ENCODE measurements at places on chromosomes 12 and 14.

DNA sequence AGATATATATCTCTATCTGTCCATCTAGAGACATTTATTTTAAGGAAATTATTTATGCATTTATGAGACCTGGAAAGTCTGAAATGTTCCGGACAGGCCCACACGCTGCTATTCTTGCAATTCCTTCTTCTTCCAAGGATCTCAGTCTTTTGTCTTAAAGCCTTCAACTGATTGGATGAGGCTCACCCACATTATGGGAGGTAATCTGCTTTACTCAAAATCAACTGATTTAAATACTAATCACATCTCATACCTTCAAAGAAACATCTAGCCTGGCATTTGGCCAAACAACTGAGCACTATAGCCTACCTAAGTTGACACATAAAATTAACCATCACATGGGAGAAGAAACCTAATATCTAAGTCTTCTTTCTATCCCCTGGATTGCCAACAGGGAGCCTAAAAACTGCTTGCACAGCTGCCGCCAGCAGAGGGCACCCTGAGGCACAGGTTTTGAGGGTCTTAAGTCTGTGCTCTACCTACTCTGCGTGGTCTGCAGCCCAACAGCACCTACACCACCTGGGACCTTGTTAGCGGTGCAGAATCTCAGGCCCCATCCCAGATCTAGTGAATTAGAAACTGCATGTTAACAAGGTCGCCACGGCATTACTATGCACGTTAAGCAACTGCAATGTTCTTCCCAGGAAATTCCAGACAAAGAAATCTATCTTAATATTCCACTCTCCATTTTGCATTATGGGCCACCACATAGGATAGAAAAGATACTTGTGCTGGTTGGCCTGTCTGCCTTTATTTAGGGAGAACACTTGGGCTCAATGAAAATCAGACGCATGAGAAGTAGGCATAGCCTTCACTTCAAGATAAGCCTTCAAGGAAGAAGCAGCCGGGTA is 249.7 kb downstream of the FOXG1 start:
- no peak for DNase-seq

DNA sequence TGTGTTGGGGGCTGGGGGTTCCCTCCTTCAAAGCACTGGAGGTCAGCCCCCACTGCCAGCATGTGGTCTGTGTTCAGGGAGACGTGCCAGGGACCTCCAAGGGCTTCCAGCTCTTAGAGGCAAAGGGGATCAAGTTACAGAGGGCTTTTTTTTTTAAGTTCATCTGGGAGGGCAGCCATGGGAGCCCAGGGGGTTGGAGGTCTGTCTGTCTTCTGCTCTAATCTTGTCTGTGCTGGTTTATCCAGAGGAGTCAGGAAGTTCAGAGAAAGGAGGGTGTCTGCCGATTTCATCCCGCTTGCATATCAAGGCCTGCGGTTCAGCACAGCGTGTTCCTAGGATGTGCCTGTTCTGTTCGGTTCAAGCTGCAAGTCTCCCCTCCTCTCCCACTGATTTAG is 72.2 kb downstream of the TMEM132C start:
- no peak for DNase-seq

DNA sequence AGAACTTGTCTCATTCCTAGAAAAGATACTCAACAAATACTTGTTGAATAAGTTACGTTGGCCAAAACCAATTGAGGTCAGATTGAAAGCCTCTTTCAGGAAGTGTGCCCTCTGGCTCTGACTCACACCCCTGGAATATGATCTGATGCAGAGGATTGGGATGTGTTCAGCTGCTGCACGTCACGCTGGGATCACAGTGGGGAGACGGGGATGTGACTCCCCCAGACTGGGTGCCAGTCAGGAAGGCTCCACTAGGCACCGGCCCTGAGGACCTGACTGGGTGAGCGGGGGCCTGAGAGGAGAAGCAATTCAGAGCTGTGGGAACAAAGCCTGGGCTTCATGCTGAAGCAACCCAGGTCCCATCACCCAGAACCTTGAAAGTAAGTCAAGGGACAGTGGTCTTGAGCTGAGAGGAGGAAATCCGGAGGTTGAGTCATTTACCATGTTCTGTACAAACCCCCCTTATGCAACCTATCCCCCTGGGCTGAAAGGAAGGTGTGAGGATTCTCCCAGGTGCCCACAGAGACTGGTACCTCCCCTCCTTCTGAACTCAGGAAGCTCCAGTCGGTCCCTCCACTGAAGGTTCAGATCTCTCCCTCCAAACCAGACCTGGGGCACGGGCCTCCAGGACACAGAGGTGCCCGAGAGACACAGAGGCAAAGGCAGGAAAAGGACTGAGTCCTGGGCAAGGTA is 3.9 kb downstream of the CEBPE start:
- DNase-seq = no peak

DNA sequence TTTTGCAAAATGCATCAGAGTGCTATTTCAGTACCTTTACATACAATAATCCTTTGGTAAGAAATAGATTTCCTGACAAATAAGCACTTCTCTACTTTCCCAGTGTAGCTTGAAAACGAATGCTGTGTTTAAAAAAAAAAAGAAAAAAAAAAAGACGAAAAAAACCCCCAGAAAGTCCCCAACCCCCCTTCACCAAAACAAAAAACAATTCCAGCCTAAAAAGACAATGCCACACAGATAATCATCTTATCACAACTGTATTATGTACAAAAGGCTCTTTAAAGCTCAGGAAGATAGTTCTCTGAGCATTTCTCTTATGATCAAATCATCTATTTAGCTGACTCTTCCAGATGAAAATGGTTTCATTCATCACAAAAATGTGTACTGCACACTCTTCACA is 1.6 kb downstream of the FERMT2 start:
- DNase-seq = peak; percentile 7

DNA sequence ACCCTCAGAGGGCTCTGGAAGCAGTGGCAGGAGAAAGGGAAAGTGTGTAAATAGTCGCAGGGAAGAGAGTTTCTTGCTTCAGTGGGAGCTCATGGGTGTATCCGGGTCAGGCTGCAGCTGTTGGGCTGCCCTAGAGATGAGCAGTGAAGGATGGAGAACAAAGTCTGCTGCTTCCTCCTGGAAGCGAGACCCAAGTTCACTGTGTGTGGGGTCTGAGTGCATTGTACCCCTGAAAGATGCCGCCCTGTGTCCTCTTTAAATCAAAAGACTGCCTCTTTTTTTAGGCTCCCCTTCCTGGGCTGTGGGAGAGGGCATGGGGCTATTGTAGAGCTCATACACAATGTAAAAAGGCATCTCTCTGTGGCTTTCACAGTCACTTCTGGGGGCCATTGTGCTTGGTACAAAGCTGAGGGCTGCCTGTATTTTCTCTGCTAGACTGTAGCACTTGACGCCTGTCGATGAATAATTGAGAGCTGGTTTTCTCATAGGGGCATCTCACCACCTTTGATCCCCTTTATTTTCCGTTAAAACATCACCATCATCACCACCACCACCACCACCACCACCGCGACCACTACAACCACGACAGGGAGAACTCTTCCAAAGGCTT is 16.7 kb downstream of the CHST11 start:
- peak; percentile 45 for DNase-seq

- DNase-seq = no peak
Observed at GRCh38 chr14:33646692-33647260, 304.1 kb downstream of the EGLN3 start.

- DNase-seq = peak; percentile 17
Observed at GRCh38 chr12:27009881-27010301, 4.3 kb downstream of the TM7SF3 start.

- DNase-seq = no peak
Observed at GRCh38 chr12:10136637-10137205, 6.7 kb upstream of the CLEC7A start.

DNA sequence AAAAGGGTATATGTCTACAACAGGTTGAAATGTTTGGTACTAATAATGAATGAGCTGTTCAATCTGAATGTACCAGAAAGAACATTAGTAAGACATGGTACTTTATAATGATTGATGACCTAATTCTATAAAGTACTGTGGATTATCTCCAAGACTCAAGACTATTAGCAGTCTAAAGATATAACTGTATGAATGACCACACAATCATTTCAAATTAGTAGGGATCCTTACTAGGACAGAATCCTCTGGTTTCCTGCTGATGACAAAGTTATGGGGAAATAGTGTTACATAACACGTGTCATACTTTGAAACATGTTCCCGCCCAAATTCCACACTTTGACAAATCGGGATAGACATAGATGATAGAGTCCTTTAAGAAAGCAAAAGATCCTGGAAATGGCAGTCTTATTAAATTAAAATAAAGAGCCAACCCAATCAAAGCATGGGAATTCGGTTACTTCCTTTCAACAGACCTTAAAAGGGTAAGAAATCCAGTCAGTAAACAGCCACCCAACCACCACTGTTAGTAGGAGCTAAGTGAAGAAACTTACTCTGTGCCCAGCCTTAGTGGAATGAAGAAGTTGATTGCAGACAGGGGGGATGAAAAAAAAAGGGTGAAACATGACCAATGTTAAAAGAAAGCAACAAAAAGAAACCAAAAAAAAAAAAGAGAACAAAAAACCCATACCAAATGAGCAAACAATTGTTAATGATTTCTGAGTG is 2.8 kb downstream of the VPS29 start:
- no peak for DNase-seq

GRCh38 chr14:70882776-70883492 is 24.3 kb upstream of the PCNX1 start:
- peak; percentile 37 for DNase-seq

DNA sequence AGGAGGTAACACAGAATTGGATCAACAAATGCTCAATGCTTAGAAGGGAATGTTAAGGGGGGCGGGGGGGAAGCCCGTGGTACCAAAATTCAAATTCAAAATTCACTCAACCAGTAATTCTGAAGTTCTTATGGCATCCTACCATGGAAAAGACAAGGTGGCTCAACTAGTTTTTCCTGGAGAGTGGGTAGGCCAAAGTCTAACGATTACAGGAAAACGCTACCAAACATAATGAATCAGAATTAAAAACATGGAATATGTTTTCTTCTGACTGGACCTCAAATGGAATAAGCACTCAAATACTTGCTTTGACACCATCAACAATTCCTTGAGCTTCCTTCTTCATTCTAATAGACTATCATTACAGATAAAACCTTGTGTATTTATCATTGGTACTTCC is 2.3 kb downstream of the NACA start:
- DNase-seq = no peak

- no peak for DNase-seq
Observed at GRCh38 chr12:112963227-112963861, 15.0 kb upstream of the OAS2 start.

DNA sequence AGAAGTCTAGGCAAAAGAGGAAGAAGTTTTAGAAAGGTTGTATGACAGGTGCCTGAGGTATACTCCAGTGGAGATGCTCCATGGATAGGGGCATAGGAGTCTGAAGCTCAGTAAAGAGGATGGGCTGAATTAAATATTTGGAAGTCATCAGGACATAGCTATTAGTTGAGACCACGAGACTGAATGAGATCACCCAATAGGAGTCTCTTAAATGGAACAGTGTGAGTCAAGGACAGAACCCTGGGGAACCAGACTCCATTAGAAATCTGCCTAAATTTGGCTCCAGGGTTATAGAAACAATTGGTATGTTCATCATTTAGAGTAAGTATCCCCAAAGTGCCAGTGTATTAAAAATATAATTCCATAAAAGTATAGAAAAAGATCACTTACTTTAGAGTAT is 172.6 kb downstream of the PRKCH start:
- DNase-seq = no peak

DNA sequence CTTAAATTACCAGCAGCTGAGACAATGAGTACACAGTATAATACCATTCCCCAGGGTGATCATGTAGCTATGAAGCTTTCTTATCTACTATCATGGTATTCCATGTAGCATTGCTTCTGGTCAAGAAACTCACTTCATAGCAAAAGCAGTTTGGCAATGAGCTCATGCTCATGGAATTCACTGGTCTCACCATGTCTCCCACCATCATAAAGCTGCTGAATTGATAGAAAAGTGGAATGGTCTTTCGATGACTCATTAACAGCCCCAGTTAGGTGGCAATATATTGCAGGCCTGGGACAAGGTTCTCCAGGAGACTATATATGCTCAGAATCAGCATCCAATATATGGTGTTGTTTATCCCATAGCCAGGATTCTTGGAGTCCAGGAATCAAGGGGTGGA is 553.7 kb downstream of the FOXG1 start:
- no peak for DNase-seq

GRCh38 chr14:69896080-69896479 is 16.9 kb downstream of the SMOC1 start:
- no peak for DNase-seq

GRCh38 chr14:103286460-103286859 is 47.6 kb upstream of the EIF5 start:
- no peak for DNase-seq

- no peak for DNase-seq
Observed at GRCh38 chr12:40156021-40156764, 50.3 kb upstream of the SLC2A13 start.

- DNase-seq = no peak
Observed at GRCh38 chr12:63419154-63419553, 249.1 kb downstream of the DPY19L2 start.

- no peak for DNase-seq
Observed at GRCh38 chr12:29157486-29157946, 8.4 kb downstream of the FAR2 start.

GRCh38 chr12:1794440-1795090 is 25.8 kb upstream of the LRTM2 start:
- DNase-seq = no peak

- DNase-seq = no peak
Observed at GRCh38 chr12:59587710-59588109, 8.1 kb upstream of the SLC16A7 start.

GRCh38 chr12:102958830-102959176 is 1.3 kb downstream of the ASCL1 start:
- no peak for DNase-seq

GRCh38 chr12:43131301-43131700 is 420.7 kb downstream of the ADAMTS20 start:
- no peak for DNase-seq

- peak; percentile 70 for DNase-seq
Observed at GRCh38 chr14:105974902-105975301, 448.5 kb downstream of the TMEM121 start.

- DNase-seq = no peak
Observed at GRCh38 chr12:24752763-24753462, 196.0 kb downstream of the BCAT1 start.

GRCh38 chr12:68428211-68428610 is 96.0 kb upstream of the MDM1 start:
- no peak for DNase-seq

GRCh38 chr14:21510735-21511657 is at the start of gene METTL3:
Gene METTL3 (minus strand): TSS chr14:21511340. CDS start chr14:21511223, 117 bp downstream.
- peak; percentile 97 for DNase-seq

DNA sequence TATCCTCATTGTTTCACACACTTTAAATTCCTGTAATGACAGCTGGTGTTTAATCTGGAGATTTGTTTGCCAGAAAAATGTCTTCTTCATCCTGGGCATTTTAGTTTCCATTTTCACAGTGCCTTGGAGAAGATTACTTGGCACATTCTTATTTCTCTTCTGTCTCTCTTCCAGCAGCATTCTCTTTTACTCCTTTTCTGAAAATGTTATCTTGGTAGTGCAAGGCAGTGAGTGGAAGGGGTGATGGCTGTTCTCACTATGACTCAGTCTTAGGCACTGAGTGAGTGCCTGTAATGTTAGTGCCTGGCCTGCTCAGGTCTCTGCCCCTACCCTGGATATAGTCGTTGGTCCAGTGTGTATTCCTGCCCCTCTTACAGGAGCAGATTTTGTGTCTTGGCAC is 13.1 kb downstream of the CLECL1 start:
- no peak for DNase-seq
